ENCODE measurements at places on chromosomes 13 and 19.

DNA sequence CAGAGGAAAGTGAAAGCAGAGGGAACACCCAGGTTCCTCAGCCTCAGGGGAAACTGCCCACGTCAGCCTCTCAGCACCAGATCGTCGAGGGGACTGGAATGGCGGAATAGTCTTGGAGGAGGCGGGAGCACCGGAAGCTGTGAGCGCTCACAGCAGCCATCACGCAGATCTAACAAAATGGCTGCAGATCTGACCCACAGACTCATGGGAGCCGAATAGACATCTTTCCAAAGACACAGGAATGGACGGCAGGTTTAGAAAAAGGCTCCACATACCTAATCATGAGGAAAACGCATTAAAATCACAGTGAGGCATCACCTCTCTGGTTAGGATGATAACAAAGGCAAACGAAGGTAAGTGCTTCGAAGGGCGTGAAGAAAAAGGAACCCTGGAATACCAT lies 11.8 kb upstream of the LILRA2 start:
- DNase-seq: no peak

- no peak for DNase-seq
These were observed 540.8 kb downstream of the OLFM4 start for GRCh38 chr13:53569453-53569852.

GRCh38 chr19:46736531-46737297 lies 9.1 kb upstream of the FKRP start:
- DNase-seq: no peak

DNA sequence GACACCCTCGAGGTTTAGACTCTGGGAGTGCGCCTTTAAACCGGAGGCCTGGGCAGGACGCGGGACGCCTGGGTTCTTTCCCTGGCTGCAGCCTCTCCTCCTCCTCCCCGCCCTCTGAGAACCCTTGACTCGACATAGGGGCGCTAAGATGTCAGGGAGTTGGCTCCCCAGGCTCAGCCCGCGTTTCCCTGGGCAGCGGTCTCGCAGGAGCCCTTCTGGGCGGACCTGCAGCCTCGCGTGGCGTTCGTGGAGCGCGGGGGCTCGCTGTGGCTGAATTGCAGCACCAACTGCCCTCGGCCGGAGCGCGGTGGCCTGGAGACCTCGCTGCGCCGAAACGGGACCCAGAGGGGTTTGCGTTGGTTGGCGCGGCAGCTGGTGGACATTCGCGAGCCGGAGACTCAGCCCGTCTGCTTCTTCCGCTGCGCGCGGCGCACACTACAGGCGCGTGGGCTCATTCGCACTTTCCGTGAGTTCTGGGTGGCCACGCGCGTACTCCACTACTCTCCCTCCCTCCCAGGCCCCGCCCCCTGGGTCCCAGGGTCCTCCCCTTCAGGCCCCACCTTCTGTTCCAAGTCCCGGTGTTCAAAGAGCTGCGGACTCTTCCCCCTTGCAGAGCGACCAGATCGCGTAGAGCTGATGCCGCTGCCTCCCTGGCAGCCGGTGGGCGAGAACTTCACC lies 1.3 kb downstream of the ICAM5 start:
- peak; percentile 65 for DNase-seq

DNA sequence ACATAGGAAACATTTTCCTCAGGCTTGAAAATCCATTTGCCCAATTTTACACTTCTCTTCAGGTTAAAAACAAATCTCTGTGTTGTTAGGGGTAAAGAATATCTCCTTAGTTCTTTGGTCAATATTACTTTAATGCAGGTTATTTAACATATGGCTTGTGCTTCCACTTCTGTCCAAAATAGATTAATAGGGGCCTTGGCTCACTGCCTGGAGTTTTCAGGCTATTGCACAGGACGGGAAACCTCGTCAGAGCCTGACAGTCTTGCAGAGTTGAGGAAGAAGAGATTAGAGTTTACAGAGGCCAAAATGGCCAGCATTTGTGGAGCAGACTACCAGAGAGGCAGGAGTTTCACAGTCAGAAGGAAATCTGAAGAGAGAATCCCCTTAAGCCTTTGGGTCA lies 863.9 kb upstream of the GPC6 start:
- no peak for DNase-seq

DNA sequence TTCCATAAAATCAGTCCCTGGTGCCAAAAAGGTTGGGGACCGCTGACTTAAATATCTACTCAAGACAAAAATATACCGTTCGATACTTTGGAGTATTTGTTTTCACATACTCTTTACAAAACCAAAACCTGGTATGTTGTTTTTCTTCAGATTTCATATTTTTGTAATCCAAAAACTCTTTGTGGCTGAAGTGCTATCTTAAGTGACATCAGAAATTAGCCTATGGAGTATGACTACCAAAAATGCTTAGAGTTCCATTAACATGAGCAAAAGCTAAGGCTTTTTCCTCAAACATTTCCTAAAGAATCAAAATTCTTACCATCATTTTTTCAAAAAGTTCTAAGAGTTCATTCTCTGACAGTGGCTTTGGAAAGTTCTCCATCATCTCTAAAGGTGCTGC lies 52.0 kb downstream of the DIAPH3 start:
- DNase-seq: no peak

DNA sequence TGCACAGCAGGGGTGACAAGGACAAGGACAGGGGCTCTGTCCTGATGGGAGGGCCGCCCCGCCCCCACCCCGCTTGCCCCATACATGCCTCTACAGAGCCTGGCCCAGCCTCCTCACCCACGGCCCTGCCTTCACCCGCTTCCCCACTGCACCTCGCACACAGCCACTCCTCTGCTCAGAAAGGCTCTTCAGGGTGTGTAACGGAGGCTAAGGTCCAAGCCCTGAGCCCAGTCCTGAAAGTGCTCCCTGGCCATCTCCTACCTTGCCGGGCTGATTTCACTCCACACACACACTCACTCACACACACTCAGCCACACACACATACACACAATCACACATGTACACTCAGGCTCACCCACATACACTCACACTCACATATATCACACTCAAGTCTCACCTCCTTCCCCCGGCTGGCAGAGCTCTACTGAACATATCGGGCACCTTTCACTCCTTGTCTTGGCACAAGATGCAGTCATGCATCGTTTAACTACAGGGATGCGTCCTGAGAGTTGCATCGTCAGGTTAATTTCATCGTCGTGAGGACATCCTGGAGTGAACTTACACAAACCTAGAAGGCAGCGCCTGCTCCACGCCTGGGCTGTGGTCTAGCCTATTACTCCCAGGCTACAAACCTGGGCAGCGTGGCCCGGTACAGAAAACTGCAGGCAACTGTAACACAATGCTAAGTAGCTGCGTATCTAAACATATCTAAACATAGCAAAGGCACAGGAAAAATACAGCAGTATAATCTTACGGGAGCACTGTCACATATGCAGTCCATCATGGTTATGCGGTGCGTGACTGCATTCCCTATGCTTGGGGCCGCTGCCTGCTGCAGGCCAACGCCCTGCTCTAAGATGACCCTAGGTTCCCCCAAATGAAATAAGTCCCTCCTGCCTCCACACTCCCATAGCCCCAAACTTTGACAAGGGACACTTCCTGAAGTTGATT lies 13.1 kb downstream of the EPS15L1 start:
- no peak for DNase-seq

DNA sequence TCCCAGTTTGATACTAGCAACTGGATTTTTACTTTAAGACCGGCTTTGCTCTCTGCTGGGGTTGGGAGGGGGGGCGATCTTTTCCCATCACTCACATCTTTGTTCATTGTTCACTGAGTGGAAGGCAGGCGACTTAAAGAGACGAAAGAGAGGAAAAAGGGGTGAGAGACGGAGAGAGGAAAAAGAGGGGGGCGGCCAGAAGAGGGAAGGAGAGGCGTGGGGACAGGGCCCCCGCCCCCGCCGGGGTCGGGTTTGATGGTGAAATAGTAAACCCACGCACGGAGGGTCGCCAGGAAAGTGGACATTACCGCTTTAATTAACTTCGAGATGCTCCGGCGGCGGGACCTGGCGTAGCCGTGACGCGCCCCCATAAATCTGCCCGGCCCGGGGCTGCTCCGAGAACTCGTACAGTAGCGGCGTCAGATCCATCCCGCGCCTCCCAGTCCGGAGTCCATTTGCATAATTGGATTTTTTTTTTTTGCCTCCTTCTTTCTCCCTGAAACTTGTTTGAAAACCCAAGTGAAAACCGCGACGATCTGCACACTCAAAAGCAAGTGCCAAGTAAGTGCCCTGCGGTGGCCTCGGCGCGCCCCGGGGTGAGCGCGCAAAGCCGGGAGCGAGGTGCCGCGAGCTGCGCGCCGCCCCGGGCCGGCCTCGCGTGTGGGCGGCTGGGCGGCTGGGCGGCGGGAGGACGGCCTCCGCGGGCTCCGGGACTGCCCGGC lies 143.9 kb upstream of the ZNF536 start:
- DNase-seq: no peak

DNA sequence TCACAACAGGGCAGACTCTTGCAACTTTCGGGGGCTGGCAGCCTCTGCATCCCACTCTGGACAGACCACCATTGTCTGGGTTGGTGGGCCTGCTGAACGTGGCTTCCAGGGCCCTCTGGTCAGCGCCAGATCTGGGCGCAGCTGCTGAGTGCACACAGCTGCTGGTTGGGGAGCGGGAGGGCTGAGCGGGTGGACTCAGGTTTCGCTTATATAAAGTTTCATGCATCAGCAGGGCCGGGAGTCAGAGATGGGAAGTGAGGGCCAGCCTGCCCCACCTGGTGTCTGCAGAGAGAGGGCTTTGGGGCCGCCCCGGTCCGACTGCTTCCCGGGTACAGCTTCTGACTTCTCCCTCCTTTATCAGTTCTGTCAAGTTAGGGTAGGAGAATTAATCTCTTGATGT lies 6.9 kb downstream of the ARHGEF7 start:
- no peak for DNase-seq

DNA sequence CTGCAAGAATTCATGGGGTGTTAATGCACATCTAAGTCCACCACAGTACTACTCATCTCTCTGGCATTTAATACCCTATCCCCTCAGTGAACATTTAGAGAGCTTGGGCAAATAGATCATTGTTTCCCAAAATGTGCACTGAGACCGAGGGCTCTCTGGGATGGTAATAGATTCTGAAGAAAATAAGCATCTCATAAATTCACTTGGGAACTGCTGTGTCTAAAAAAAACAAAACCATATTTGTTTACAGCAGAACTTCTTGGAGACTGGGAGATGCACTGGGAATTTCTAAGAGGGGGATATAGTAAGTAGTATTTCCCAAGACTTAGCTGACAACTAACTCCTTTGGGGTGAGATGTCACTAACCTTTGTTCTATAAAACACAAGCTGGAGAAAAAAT lies 58.4 kb downstream of the ENOX1 start:
- no peak for DNase-seq

- DNase-seq: peak; percentile 22
These were observed 60.4 kb downstream of the WDFY2 start for GRCh38 chr13:51644654-51645053.
